ENCODE measurements at places on chromosomes 3 and 15.

GRCh38 chr3:119362940-119363725, 69.0 kb downstream of the ARHGAP31 start:
- no peak for DNase-seq

DNA sequence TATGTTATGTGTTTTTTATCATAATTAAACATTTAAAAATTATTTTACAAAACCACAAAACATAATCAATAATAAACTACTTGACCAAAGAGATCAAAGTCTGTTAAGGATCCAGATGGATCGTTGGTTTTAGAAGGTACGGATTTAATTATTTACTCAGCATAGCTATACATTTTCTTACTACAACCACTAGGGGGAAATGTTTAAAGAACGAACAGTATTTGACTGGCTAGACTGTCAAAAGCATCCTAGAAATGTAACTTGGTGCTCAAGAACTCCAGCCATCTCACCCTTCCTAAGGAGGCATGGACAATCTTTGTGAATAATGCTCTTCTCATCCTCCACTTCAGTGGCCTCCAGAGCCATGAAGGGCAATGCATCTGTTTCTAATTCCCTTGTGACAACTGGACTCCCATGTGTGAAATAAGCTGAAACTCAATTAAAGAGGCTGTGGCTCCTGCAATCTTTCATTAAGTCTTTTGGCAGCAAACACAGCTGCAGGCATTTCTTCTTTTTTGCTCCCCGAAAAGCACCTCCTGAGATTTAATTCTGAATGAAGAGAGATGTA, 94.7 kb upstream of the TUSC7 start:
- DNase-seq: no peak

DNA sequence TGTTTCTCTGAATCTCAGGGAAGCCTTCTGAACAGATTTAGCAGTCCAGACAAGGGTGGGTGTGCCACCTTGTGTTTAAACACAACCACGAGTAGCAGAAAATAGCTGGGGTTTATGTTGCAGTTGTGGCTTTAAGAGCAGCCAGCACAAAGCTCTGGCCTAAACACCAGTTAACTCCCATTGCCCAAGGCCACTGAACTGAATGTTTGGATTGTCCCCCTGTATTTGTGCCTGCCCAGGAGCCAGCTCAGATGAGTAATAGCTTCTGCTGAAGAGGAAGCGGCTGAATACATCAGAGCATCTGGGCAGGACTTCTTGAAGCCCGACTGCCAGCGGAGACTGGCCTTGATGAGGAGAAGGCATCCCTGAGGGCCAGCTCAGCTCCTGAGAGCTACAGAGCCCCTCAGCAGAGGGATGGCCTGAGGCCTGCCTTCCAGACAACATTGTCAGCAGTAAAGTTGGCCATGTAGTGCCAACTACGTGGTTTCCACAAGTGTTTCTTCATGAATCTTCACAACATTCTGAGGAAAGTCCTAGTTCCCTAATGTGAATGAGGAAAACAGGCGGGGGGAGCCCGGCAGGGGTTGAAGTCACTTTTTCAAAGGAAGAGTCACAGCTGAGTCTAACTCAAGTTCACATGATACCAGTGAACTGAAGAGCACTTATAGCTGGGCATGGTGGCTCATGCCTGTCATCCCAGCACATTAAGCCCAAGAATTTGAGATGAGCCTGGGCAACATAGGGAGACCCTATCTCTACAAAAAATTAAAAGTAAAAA, 65.8 kb upstream of the ZBTB38 start:
- DNase-seq: no peak

- DNase-seq: no peak
Measured at GRCh38 chr3:181330821-181331563, 341.5 kb upstream of the DNAJC19 start.
